Calu3 (cell line): ENCODE measurements at places on chromosomes 3 and 15. TPM values are rescaled to one million over a fixed set of nuclear protein-coding genes. Genes with fewer than 3 reads are reported as not detected.
A peak's percentile ranks its signal among the peaks of the same experiment; 100 is the strongest.

Gene DUOXA1
- not detected in 2 replicates for total RNA-seq

Gene USP19
- 44.3 and 51.0 TPM in 2 replicates for total RNA-seq

Gene MCTP2
- 30.1 and 40.5 TPM in 2 replicates for total RNA-seq

Gene RLBP1
- not detected in 2 replicates for total RNA-seq

Gene DUOX1
- 1.2 and 1.4 TPM in 2 replicates for total RNA-seq

Gene KCNMB3
- 4.6 and 6.4 TPM in 2 replicates for total RNA-seq

Gene TMEM44
- 44.0 and 52.6 TPM in 2 replicates for total RNA-seq

Gene SLC28A1
- total RNA-seq, result 0.17 and 0.37 TPM in 2 replicates

Gene RETNLB
- total RNA-seq, result not detected in 2 replicates

Gene CELSR3
- 24.9 and 28.5 TPM in 2 replicates for total RNA-seq

Gene ACKR4
- total RNA-seq, result 4.9 and 8.1 TPM in 2 replicates

DNA sequence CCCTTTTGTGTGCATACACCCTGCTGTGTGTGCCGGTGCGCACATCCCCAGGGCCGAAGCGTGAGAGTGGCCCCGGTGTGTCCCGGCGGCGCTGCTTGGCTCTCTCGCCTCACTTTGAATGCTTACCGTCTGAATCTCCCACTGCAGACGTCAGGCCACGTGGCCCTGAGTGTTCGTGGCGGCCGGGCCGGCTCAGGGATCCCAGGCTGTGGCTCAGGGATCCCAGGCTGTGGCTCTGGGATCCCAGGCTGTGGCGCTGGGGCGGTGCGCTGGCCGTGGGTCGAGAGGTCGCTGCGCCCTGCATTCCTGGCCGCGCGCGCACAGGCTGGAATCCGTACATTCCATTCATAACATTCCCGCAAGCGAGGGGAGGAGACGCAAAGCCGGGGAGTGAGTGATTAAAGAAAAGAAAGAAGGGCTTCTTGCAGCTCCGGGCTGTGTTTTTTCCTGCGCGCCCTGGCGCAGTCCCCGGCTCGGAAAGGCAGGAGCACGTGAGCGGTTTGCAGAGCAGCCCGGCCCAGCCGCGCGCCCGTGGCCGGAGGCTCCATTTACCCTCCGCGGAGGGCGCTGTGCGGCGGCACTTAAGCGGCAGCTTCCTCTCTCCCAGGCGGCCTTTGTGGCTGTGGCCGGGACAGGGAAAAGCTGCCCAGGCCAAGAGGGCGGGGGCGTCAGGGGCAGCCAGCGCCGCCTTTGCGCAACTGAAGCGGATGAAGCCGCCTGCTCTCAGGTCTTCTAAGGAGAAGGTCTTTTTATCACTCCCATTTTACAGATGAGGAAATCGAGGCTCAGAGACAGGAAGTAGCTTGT, 87.0 kb upstream of the ALDH1L1 start:
- DNase-seq, result peak; percentile 84

DNA sequence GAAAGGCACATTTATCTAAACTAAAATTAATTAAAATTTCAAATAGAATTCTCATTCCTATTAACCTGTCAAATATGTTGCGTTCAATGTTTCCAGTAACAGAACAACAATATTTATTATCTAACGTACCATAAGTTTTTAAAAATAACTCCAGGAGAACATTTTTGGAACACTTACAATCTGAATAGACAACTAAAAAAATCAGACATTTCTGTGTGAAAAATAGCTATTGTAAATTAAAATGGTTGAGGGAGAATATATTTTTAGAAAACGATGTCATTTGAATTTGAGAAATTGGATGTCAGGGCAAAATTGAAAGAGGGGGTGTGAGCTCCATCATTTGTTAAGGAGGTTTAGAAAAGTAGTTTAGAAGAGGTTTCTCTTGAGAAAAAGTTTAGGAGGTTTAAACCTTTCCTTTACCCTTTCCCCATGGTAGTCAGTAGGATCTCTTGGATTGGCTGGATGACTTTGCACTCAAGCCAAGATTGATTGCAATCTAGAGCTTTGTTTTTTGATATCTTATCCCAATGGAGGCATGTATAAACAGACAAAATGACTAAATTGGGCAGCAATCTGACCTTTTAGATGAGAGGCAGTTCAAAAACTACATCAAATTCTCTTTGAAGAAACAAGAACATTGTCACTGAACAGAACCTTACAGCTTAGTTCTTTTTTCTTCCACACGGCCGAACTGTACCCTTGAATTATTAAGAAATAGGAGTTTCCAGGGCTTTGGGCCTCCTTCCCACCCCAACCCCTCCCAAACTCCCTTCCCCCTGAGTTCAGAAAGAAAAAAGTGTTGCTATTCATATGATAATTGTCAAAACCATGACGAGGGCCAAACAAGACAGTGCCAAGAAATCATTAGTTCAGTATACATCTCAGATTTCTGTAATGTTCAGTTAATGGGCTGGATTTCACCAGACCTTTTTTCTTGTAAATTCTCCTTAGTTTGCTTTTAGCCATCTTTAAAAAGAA, 79.7 kb upstream of the CDIN1 start:
- no peak for DNase-seq

GRCh38 chr3:172101107-172101506, 61.7 kb downstream of the FNDC3B start:
- no peak for DNase-seq

GRCh38 chr3:187198490-187198889, 1.2 kb downstream of the RTP1 start:
- no peak for DNase-seq

- no peak for DNase-seq
These were observed 4.7 kb upstream of the BNC1 start for GRCh38 chr15:83289160-83289559.

- no peak for DNase-seq
These were observed 165.1 kb upstream of the STAC start for GRCh38 chr3:36215241-36215640.

- no peak for DNase-seq
These were observed 99.1 kb downstream of the TUSC7 start for GRCh38 chr3:116808725-116809124.

- no peak for DNase-seq
These were observed 420.9 kb upstream of the NECTIN3 start for GRCh38 chr3:110650741-110651140.

GRCh38 chr3:13782501-13782900, 97.4 kb downstream of the WNT7A start:
- no peak for DNase-seq

DNA sequence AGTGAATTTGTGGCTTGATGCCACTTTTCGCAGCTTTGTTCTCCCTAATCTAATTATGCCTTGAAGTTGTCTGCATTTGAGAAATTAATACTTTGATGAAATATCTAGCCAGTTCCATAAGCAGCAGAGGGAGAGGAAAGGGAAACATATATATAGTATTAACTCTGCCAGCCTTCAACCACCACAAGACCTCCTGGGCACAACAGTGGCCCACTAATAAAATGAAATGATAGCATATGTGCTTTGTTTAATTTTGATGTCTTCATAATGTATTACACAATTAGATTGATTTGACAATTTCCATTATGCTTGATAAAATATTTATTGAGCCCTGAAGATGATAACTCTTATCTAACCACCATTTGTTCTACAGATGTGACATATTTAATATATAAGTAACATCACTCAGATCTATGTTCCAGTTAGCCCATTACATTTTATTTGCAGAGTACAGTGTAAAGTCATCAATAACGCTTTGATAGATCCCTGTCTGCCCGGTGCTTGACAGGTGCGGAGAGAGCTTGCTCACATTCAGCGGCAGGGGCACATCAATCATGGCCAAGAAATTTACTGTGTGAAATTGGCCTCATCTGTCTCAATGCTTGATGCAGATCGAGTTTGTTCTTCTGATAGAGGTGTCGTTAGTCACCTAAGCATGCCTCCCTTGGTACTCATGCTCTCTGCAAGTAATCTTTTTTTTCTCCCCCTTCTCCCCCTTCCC, 187.4 kb downstream of the MECOM start:
- DNase-seq, result no peak

DNA sequence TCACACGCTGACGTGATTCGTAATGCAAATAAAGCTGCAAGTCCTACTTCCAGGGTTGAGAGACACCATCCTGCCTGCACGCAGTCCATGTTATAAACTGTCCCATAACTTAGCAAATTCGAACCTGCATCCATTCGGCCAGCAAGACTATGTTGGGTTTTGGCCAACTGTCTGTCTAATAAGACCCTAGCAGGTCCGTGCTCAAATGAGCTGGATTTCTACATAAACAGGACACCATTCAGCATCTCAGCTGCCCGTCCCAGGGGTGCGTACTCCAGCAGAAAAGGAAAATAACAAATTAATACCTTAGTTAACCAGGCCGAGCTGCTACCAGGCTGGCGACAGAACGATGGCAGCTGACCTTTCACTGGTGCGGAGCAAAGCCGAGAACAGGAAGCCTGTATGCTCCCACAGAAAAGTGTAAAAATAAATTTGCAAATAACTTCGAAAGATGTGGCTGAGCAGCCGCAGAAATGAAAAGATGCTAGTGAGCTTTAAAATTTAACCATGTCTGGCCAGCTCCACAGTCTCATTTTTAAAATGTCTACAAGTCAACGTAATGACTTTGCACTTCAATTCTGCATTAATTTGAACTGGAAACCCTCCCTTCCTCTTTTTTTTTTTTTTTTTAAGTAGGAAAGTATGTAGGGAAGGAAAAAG, 97.1 kb upstream of the SNRPA1 start:
- DNase-seq, result no peak

DNA sequence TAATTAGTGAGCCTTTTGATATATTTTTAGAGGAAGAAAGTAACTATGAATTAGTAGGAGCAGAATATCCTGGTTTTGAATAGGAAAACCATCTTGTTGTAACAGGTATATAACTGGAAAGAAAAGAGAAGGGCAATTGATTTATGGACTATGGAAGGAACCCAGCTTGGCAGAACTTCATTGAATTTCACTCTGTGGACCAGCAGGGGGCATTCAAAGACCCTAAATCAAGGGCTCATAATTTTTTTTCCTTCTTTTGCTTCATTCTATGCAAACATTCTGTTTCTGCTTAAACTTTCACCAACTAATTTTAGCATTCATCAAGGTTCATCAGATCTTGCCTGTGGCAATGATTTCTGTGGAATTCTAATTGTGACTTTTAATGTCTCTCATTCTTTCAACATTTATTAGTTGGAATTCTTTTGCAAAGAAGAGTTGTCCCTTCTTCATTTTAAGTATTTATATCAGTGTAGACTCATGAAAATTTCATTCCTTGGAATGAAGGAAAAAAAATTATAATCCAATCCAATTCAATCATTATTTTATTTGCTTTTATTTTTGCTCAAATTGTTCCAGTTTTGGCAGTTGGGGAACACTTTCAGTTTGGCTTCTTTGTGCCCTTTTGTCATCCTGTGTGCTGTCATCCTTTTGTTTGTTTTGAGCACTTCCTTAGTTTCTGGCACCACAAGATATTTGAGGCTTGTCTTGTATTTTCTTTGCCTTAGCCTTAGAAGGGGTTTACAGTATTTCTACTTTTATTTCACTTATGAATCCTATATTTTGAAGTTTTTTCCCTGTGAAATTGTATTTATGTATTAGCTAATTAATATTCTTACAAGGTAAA, 30.4 kb downstream of the NXPE3 start:
- DNase-seq, result peak; percentile 34

GRCh38 chr15:88705769-88706165, 67.0 kb downstream of the ISG20 start:
- no peak for DNase-seq

DNA sequence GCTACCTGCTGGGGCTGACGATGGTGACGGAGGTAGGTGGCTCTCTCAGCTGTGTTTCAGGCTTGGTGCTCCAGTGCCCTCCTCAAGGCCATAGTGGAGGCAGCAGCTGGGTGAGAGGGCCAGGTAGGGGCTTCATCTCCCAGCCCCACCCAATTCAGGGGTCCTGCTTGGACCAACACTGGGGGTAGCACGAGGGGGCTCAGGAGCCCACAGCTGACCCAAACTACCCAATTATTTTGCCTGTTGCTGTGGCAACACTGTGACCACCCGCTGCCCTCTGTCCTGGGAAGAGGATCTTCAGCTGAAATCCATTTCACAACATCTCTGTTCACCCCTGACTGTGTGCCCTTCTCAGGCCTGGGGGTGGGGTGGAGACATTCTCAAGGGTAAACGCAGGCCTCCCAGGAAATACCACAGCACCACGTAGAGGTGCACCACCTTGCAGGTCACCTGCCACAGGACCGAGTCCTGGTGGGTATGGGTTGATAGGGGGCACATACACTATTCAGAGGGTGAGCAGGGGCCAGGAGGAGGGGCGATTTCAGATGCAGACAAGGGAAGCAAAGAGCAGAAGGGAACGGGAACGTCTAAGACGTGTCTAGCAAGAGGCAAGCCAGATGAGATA, 62.7 kb downstream of the GRIP2 start:
- DNase-seq, result no peak

- no peak for DNase-seq
These were observed 20.1 kb downstream of the ZNF80 start for GRCh38 chr3:114217266-114217665.

DNA sequence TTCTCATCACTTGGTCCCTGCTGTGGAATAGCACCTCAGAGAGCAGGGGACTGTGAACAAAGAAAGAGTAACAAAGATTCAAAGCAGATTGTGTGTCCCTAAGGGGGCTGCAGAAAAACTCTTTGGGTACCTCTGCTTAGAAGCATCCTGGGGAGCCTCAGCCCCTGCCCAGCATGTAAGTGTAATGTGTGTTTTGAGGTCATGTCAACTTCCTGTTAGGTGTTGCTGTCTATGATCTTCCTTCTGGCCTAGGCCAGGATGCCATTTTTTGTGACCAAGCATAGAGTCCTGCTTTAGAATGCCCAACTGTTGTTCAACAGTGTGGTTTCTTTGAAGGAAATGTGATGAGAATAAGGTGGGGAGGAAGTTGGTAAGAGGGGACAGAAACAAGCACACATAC, 77.1 kb upstream of the BCL6 start:
- DNase-seq, result no peak

DNA sequence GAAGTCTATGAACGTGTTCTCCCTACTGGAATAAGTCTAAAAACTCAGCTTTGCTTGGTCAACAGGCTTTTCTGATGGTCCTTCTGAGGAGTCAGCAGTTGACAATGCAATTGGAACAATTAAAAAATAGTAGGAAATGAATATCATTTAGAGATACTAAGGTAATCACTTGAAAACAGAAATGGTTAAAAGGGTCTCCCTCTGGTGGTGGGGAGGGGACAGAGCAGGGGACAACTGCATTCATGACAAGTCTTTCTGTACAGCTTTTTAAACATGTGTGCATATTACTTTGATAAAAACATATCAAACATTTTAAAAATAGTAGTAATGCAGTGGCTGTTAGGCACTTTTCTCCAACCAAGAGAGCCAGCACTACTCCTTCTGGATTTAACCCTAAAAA, 119.9 kb upstream of the FHIT start:
- DNase-seq, result no peak

DNA sequence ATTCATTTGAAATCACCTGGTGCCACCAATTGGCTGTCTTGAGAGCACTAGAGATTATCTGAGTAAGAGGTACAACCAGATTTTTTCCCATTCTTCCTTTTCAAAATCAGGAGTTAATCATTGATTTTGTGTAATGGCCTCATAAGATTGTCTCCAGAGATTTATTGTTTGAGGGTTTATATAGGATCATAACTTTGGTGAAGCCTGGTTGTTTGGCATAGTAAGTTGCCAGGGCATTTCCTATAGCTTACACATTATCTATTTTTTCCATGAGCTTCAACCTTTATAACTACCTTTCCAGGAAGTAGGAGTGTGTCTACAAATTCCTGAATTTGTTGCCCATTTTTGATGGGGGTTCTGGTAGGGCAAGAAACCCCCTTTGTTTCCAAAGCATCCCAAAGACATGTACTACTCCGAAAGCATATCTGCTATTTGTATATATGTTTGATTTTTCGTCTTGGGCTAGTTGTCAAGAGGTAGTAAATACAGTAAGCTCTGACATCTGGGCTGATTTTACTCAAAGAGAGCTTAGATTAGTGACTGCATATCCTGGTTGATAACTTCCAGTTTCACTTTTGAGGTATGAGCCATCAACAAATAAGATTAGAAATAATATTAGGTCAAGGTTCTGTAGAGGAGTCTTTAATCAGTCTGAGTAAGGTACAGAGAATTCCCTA, 11.7 kb upstream of the PRR23B start:
- DNase-seq, result no peak
